AG08395 (cell line): ENCODE measurements at places on chromosomes 6 and 20.

- DNase-seq = no peak
Measured at GRCh38 chr6:44642349-44642748, 254.8 kb downstream of the CDC5L start.

GRCh38 chr20:40675599-40676221 is 13.3 kb downstream of the MAFB start:
- no peak for DNase-seq

DNA sequence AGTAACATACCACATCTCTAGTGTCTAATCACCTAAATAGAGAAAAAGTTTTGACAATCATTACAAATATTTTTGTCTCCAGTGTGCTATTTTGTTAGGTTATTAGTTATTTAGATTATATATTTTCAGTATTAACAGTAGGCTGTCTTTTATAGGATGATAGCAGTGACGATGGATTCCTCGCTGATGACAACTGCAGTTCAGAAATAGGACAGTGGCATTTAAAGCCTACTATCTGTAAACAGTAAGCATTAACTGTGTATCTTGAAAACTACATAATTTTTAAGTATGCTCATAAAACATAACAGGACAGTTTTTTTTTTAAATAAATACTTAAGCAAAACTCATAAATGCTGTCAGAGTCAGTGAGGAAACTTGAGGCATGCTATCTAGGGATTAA is 37.9 kb upstream of the MYO6 start:
- no peak for DNase-seq

DNA sequence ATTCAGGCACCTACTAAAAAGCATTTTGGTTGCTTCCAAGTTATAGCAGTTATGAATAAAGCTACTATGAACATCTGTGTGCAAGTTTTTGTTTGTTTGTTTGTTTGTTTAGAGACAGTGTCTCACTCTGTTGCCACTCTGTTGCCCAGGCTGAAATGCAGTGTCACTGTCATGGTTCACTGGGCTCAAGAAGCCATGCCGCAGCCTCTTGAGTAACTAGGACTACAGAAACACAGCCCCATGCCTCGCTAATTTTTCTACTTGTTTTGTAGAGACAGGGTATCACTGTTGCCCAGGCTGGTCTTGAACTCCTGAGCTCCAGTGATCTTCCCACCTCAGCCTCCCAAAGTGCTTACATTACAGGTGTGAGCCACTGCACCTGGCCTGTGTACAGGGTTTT is 795.9 kb downstream of the EPHA7 start:
- no peak for DNase-seq

GRCh38 chr6:43824703-43825064 is 54.7 kb downstream of the VEGFA start:
- DNase-seq = no peak
